Daoy (cell line): ENCODE measurements at places on chromosomes 2 and 18. TPM values are rescaled to one million over a fixed set of nuclear protein-coding genes. Genes with fewer than 3 reads are reported as not detected.

DNA sequence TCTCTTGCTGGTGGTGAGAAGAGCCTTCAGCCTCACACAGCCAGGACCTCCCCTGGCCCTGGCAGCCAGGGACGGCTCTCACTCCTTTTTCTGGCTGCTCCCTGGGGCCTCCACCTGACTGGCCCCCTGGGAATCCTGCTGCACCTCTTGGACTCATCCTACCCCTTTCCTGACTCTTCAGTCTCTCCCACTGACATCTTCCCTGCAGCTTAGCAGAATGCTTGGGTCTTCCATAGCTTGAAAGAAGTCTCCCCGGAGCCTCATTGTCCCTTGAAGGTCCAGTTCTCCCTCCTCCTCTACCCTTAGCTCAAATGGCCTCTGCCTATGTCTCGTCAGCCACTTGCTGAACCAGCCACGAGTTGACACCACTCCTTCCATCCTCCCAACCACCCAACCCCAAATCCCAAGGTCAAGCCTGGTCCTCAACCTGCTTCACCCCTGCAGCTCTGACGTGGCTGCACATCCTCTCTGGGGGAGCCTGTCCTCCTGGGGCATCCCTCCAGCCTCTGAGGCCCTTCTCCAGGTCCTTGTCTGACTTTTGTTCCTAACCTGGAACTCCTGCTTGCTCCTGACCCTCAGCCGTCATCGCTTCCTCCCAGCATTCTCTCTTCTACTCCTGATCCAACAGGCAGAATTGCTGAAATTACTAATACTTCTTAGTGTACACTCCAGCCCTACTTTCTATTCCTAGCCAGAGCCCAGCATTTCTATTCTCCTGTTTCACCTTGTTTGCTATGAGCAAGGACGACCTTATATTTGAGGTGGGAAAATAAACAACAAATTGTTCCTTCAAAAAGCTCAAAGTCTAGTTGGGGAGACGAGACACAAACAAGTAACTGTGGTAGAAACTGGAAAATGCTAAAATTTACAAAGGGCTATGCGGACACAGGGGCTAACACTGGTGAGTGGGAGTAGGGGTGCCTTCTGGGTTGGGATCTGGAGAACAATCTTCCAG is 68.7 kb upstream of the MGAT4A start:
- DNase-seq = no peak

GRCh38 chr2:191226196-191226595 is 19.0 kb upstream of the MYO1B start:
- no peak for DNase-seq

DNA sequence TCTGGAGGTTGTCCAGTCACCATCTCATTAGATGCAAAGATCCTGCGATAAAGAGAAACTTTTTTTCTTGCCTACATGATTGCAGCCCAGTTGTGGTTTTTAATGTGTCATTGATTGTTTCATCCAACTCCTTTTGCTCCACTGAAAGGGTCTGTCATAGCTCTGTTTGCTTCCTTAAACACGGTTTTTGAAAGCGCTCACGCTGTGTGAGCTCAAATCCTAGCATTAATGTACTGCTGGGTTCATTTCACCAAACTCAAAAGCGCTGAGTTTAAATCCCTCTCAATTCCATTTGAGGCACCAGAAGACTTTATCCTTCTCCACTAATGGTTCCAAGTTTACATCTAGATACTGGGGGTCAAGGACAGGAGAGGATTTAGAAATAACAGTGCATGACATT is 53.6 kb downstream of the CDK15 start:
- DNase-seq = peak; percentile 47

SCYGR4 gene
- not detected in 2 replicates for total RNA-seq

MZT2B gene
- total RNA-seq = 130 and 152 TPM in 2 replicates
